Fibroblast of skin of scalp (primary cell): ENCODE measurements at places on chromosomes 2 and 18.

- DNase-seq = no peak
These were observed 13.1 kb downstream of the KCNE4 start for GRCh38 chr2:223065107-223065506.

- peak; percentile 53 for DNase-seq
These were observed 38.7 kb downstream of the MSTN start for GRCh38 chr2:190023860-190024259.

DNA sequence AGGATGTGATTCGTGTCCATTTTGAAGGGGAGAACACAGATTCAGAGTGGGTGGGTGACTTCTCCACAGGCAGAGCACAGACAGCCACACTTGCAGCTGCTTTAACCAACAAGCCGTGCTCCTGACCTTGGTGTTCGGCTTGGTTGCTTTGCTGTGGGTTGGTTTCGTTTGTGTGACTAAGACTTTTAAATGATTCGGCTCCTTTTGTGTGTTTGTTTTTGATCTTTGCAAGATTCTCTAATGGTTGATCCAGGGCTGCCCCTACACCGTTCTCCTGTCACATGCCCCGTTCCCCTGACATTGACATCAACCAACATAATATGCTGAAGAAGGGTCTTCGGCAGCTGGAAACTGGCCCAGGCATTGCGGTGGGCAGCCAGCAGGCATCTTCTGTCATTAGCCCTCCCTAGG is 95.9 kb upstream of the MBOAT2 start:
- DNase-seq = peak; percentile 36

DNA sequence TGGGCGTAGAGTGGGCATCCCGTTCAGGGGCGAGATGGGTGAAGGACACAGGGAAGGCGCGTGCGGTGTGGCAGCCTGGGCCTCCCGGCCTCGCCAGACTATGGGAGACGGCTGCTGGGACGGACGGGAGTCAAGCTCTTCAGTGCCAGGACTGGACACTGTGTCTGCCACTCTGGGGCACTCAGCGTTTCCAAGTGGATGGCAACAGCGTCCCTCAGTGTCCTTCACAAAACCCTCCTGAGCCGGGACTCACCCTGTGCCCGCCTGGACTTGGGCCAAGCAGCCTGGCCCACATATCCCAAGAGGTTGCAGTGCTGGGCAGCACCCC is 16.3 kb upstream of the BOK start:
- no peak for DNase-seq

DNA sequence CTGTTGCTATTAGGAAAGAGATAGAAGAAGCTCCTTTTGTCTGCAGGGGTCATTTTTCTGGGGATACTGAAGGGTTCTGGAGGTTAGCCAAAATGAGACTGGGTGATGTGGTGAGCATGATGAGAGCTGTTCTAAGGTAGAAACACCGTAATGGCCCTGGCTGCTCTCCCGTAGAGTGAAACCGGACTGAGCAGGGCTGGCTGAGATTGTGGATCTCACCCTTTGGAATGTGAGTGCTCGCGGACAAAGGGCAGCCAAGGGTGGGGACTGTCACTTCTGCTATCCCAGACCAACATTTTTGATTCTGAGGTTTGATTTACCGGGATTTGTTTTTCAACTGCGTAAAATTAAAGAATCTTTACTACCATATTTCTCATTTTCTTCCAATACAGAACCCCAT is 36.2 kb downstream of the TNFRSF11A start:
- DNase-seq = no peak

DNA sequence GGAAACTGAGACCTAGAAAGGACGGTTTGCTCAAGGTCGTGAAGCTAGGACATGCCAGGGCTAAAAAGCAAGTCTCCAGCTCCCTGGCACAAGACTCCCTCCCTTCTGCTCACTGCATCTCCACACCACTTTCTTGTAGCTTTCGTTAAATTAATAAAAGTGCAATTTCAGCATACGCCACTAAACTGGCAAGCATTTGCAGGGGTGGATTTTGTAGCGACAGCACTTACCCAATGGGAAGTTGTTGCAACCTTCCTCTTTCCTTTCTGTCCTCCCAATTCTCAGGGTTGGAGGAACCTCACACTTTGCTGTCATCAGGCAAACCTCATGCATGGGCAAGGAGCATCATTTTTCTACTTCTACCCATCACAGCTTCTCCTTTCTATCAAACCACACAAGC is 7.4 kb upstream of the RHOB start:
- DNase-seq = no peak
